Naive thymus-derived CD8-positive, alpha-beta T cell (primary cell): ENCODE measurements at places on chromosomes 13 and 19. TPM values are rescaled to one million over a fixed set of nuclear protein-coding genes. Genes with fewer than 3 reads are reported as not detected.

DNA sequence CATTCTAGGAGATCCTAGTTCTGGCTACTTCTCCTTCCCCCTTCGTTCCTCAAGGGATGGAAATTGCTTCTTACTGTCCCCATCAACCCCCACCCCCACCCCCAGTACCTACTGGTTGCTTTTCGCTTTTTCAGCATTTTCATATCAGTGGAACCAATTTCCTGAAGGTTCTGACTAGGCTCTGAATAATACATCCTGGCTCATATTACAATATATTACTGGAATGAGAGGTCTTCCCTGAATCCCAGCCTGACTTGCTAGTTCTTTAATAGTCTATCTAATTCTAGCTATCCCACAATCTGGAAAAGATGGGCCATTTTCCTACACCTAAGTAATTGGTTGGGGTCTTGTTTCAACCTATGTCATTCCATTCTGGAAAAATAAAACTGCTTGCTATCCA, 207.4 kb downstream of the COG6 start:
- DNase-seq = no peak

GRCh38 chr13:76764429-76764828, 121.8 kb downstream of the KCTD12 start:
- DNase-seq = no peak

Gene ATXN8OS
- not detected for total RNA-seq

Gene TIMM50
- 52.1 TPM for total RNA-seq

- DNase-seq = no peak
These were observed 4.2 kb upstream of the DAPK3 start for GRCh38 chr19:3975144-3975543.

Gene BLOC1S3
- 22.5 TPM for total RNA-seq

DNA sequence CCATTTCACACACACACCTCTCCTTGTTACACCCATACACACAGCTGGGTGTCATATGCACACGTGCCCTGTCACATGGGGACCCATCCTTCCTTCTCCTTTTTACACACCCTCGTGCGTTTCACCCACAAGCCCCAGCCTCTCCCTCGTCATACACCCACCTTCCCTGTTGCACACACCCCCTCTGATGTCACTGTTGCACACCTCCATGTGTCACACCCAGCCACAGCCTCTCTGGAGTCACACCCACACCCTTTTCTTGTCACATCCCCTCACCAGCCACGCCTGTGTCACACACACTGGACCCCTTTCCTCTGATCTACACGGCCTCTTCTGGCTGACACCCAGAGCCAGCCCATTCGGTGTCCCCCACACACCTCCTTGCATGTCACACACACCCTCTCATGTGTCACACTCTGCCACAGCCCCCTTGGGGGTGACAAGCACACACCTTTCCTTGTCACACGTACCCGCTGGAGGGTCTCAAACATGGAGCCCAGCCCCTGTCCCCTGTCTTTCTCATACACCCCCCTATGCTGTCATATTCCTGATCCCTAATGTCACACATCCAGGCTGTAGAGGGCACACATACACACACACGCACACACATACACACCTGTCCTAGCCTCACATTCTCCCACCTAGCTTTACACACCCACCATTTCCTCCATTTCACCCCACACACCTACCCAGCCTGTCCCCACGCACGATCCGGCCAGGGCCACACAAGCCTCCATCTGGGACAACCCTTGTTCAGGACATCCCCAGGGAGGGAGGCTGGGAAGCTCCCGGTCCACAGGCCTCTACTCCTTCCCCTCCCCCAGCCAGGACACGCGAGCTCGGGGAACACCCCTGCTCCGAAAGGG, 1.4 kb downstream of the NOVA2 start:
- peak; percentile 51 for DNase-seq

DNA sequence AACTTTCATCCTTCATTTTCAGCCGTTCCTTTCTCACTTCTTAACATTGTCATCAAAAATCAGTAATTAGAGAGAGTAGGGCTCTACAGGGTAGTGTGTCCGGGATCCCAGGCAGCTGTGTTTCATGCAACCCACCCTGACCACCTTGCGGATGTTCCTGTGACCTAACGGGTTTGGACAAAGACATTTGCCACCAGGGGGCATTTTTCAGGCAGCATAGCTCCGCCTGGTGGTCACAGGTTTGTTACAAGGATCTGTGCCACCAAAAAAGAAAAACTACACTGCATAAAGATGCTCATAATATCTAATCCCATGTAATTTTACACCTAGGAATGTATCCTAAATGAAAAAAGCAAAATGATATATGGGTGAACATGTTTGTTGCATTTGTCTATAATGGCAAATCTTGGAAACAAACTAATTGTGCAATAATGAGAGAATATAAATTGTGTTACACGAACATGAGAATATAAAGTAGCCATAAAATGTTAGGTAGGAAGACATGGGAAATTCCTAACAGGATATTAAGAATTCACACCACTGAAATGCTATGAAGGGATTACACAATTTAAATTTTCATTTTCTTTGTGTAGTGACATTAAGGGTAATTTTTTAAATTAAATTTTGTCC, 123.0 kb downstream of the SLC7A1 start:
- no peak for DNase-seq

Gene ZNF285
- total RNA-seq = 10.0 TPM

DNA sequence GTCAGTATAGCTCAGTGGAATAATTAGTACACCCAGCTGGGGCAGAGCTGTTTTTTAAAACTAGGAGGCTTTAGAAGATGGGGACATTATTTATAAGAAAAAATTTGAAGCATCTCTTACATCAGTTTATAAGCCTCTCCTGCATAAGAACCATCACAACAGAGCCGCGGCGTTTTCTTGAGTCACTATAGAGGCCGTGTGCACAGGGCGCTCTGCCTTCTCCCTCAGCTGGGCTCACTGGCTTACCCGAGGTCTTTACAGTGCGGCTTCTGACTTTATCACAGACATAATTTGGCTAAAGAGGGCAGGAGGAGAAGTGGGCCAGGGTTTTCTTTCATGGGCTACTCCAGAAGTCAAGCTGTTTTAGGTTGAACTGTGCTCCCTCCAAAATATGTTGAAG, 135.5 kb upstream of the RNF113B start:
- no peak for DNase-seq

Gene GNG7
- 8.5 TPM for total RNA-seq

GRCh38 chr19:55858401-55858800, 22.1 kb downstream of the NLRP4 start:
- DNase-seq = no peak

DNA sequence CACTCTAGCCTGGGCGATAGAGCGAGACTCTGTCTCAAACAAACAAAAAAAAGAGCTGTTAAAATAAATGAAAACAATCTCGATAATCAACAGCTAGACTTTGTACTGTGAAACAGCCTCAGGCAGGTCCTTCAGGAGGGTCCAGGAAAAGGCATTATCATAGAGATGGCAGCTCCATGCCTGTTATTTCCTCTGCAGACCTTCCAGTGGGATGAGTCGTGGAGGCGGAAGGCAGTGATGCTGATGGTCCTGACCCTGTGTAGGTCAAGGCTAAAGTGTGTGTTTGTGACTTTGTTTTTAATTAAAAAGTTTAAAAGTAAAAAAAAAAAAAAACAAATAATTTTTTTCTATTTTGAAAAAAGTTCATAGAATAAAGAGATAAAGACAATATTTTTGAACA, 117.4 kb downstream of the TNFRSF19 start:
- DNase-seq = no peak

- peak; percentile 67 for DNase-seq
These were observed 21.9 kb downstream of the GRIN2D start for GRCh38 chr19:48415395-48415794.
